Stimulated activated CD4-positive, alpha-beta T cell treated with anti-CD3 and anti-CD28 coated beads, Interleukin-1b, Interleukin-23, amount 100 ng/mL, for 24 hours (primary cell): ENCODE measurements at places on chromosomes 7 and 10.

DNA sequence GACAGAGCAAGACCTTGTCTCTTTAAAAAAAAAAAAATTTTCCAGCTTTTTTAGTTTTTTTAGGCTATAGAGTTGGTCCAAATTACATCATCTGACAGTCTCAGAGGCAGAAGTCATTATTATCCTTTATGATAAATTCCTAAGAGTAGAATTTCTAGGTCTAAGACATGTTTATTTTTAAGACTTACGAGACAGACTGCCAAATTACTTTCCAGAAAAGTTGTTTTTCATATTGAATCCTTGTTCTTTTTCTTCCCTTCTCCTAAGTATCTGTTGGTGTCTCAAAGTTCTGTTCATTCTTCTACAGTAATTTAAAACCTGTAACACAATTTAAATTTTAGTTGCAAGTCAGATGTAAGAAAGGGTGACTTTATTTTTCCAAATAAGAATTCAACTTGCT is 421.4 kb downstream of the GALNT17 start:
- DNase-seq, result no peak

- DNase-seq, result no peak
Observed at GRCh38 chr10:70902661-70903261, 14.4 kb upstream of the PCBD1 start.

DNA sequence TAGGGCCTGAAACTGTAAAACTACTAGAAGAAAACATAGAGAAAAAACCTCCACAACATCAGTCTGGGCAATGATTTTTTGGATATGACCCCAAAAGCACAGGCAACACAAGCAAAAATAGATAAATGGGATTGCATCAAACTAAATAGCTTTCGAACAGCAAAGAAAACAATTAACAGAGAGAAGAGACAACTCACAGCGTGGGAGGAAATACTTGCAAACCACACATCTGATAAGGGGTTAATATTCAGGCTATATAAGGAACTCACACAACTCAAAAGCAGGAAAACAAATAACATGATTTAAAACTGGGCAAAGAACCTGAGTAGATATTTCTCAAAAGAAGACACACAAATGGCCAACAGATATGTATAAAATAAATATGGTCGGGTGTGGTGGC is 7.7 kb upstream of the GSTK1 start:
- DNase-seq, result no peak

DNA sequence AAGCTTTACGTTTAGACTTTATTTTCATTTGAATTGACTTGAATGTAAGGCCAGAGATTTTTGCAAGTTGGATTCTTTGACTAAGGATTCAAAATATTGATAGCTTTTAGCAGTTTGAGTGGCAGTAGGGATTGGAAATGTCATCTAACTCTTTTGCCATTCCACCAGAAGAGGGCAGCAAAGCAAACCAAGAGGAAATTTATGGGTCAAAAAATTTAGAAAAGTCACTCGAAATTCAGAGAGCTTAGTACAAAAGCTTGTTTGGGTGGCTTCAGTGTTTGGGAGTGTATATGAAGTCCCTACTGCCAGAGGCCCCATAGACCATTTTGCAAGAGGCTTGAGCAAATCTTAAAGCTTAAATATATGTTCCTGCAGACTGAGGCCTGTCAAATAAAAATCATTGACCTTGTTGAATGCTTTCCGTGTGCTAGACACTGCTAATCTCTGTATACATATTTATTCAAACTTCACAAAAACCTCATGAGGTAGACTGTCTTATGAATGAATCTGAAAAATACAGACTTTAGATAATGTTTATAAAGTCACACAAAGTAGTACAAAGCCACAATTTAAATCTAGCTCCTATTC is 44.6 kb upstream of the RSBN1L start:
- peak; percentile 14 for DNase-seq

DNA sequence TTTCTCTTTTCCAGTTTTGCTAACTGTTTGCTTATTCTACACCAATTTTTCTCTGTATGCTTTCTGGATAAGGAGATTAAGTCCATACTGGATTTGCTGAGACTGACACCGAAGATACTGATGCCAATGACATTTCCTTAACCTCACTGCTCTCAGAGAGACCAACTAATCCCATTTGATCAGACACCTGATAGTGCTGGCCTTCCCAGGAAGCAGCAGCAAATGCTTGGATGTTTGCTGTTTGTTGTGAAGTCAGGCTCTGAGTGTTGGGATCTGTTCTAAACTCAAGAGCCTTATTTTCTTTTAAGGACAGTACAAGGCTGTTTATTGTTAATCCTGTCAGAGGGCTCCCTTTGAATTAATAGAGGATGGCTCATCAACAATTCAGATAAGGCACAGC is 143.3 kb downstream of the ANK3 start:
- no peak for DNase-seq

GRCh38 chr7:41175435-41175834 is 527.5 kb downstream of the INHBA start:
- DNase-seq, result no peak

GRCh38 chr10:4609251-4609650 is 216.8 kb upstream of the AKR1E2 start:
- DNase-seq, result no peak

DNA sequence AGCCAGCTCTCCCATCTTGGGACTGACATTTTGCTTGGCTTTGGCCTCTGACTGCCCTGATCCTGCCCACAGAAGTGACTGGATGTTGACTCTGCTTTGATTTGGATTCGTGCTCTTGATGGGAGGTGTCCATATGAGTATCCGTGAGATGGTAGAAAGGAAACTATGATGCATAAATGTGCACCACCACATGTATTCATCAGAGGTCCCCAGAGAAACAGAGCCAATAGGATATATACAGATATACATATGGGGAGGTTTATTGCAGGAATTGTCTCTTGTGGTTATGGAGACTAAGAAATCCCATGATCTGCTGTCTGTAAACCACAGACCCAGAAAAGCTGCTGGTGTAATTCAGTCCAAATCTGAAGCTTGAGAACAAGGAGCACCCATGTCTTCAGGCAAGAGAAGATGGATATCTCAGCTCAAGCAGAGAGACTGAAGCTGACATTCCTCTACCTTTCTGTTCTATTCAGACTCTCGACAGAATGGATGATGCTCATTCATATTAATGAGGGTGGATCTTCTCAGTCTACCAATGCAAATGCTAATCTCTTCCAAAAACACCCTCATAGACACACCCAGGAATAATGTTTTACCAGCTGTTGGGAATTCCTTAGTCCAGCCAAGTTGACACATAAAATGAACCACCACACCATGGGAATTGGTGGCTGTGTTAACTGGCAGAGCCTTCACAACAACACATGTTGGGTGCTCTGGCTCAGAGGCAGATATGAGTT is 390.7 kb downstream of the CCSER2 start:
- no peak for DNase-seq

DNA sequence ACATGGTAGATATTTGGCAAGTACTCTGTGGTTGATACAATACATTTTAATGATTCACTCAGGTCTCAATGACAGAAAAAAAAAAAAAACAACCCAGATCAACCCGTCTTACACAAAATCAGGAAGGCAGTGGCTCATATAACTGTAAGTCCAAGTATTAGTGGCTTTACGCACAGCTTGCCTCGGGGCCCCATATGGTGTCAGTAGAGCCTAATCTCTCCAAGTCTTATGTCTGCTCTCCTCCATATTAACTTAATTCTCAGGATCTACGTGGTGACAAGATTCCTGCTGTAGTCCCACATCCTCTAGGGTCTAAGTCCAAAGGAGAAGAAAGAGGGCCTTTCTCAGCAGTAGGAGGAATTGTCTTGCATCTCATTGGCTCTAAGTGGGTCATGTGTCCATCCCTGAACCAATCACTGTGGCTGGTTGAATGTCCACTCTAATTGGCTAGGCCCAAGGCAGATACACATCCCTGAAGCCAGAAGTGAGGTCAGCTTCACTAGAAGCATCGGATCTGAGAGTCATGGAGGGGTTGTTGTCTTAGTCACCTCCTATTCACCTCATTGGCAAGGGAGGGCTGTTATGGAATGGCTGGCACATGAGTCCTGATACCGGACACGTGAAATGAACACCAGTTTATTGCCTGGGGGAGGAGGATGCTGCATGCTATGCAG is 20.5 kb upstream of the PLPP4 start:
- no peak for DNase-seq

DNA sequence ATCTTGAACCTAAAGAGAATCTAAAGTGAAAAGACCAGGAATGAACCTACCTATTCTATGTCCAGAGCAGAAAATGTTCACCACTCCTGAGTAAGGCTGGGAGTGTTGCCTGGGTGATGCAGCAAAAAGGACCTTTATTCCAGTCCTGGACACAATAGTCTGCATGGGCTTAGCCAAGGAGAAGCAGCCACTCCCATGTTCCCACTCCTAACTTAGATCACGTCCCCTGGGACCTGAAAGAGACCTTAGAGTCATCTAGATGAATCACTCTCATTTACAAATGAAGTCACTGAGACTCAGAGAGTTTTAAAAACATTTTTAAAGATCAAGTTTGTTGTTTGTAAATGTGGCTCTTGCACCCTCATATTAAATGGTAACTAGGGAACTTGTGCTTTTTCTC is 763.4 kb downstream of the KCNMA1 start:
- no peak for DNase-seq

- DNase-seq, result no peak
Observed at GRCh38 chr10:581776-582330, 107.6 kb downstream of the DIP2C start.

DNA sequence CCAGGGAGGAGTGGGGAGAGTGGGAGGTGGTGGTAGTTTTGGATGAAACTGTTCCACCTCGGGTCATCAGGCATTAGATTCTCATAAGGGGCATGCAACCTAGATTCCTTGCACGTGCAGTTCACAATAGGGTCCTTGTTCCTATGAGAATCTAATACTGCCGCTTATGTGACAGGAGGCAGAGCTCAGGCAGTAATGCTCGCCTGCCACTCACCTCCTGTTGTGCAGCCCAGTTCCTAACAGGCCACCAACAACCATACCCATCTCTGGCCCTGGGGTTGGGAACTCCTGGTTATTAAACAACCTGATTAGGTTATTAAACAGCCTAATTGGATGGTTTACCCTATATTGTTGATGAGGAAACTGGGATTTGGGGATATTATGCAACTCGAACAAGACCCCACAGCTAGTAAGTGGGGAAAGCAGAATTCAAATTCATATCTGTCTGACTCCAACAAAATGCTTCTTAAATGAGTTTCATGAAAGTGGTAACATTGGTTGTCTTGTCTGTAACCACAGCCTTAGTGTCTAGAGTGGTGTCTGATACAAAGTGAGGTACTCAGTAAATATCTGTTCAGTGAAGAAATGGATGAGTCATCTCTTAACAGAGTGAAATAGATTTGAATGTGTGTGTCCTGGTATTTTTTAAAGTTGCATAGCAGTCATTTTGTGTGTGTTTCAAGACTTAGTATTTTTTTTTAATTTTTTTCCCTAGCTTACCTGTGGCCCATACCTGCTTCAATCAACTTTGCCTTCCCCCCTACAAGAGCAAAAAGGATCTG is 101.6 kb downstream of the HECTD2 start:
- DNase-seq, result no peak

DNA sequence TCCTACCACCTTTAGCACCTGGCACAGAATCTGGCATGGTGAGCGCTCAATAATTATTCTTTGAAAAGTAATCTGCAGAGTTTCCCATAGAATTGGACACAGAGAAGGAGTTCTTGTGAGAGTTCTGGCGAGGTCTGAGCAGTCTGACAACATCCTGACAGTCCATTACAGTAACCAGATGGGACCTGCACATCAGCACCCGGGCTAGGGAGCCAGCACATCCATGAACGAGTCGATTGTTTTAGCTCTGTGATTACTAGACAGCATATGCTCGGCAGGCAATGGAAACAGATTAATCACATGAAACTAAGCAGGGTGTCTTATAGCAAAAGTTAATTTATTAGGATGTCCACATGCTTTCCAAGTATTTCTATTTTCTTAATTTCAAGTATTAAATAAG is 96.7 kb downstream of the SEMA3D start:
- DNase-seq, result no peak

GRCh38 chr7:111210996-111211395 is 120.1 kb downstream of the LRRN3 start:
- no peak for DNase-seq

- DNase-seq, result no peak
Observed at GRCh38 chr10:86311906-86312305, 54.7 kb downstream of the GRID1 start.

GRCh38 chr10:32299354-32299980 is 47.5 kb downstream of the EPC1 start:
- DNase-seq, result no peak
